ENCODE measurements at places on chromosomes 1 and 21. TPM values are rescaled to one million over a fixed set of nuclear protein-coding genes. Genes with fewer than 3 reads are reported as not detected.

DNA sequence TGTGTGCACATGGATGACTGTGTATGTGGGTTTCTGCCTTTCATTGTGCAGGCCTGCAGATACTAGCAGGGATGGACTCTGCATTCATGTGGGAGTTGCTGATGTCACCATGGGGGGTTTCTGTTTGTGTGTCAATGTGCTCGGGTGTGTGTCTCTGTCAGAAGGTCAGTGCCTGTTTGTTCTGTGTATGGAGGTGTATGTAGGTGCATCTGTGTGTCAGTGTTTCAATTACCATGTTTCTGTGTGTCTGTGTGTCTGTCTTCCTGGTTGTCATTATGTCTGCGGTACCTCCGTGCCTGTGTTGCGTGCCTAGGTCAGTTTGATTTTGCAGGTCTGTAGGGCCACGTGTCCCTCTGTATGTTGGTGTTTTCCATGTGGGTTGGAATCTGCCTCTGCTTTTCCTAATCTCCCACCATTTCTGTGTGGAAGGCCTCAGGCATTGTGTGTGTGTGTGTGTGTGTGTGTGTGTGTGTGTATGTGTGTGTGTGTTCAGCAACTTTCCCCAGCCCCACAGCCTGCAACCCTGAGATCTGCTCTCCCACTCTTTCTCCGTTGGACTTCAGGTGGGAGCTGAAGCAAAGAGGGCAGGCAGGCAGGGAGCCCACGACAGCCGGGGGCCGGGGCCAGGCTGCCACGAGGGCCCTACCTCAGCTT, 36.7 kb upstream of the WASF2 start:
- H3K4me1 ChIP-seq = peaks cover 69% of the 10 kb centered on the region
- no peaks in the 10 kb centered on the region for H3K36me3 ChIP-seq
- peak overlapping the region; percentile 71 for H3K4me3 ChIP-seq
- H3K27me3 ChIP-seq = no peaks in the 10 kb centered on the region
- DNase-seq = peak; percentile 34
- H3K27ac ChIP-seq = peak overlapping the region; percentile 94

DNA sequence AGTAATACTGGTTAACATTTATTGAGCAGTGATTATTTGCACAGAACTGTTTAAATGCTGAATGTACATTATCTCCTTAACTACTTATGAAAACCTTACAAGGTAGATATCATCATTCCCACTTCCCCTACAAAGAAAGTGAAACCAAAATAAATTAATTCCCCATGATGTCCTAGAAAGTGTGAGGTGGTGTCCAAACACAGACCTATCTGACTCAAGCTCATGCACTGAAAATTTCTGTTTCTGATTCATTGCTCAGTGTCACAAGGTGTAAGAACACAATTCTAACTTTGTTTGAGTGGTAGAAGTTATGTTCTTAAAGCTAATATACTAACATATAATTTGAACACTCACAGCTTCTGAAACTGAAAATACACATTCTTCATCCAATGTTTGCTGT, 178.7 kb downstream of the MRPL39 start:
- no peaks in the 10 kb centered on the region for H3K27me3 ChIP-seq
- no peak overlapping the region for H3K27ac ChIP-seq
- H3K4me1 ChIP-seq = no peaks in the 10 kb centered on the region
- no peak for DNase-seq
- H3K36me3 ChIP-seq = no peaks in the 10 kb centered on the region

The GUCA2B gene
- total RNA-seq = not detected

The DMRTA2 gene
- not detected for total RNA-seq

- H3K36me3 ChIP-seq = no peaks in the 10 kb centered on the region
- DNase-seq = no peak
- H3K4me1 ChIP-seq = no peaks in the 10 kb centered on the region
- H3K27ac ChIP-seq = no peak overlapping the region
Measured at GRCh38 chr21:32003411-32003810, 130.6 kb downstream of the HUNK start.

The KRTAP7-1 gene
- not detected for total RNA-seq

DNA sequence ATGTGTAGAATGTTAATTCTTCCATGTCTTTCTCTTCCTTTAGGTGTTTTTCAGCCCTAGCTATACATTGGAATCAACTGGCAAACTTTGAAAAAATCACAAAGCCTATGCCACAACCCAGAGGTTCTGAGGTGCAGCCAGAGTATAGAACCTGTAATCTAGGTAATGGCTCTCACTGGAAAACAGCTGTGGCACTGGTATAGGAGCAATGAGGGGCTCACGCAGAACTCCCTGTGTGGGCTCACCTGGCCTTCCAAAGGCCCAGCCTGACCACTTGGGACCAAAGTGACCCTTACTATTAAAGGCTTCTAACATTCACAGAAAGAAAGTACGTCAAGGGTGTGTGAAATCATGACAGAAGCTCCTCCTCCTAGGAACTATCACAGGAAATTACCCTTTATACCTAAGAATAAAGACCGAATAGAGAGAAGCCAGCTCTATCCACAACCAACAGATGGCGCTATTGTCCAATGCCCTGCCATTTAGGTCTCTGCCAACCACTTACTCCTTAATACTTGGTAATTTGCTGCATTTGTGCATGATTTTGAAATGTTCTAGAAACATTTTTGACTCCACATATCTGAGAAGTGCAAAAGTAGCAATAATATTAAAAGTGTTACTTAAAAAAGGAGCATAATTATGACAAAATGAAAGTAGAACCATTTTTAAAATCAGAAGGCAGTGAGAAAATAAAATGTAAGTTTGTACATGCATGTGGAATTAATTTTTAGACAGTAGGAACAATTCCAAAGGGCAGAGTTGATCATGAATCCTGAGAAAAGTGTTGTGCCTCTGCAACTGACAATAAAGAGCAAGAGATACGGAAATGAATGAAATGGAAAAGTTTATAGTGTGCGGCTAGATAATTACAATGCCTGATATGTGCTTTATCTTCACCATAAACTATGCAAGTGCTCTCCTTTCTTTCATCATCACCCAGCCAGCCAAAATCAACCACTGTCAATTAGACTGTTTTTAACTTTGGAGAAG, 93.1 kb upstream of the HAO2 start:
- H3K4me1 ChIP-seq = no peaks in the 10 kb centered on the region
- H3K36me3 ChIP-seq = no peaks in the 10 kb centered on the region
- no peak overlapping the region for H3K4me3 ChIP-seq
- H3K27me3 ChIP-seq = no peaks in the 10 kb centered on the region

The PERM1 gene
- 80.3 TPM for total RNA-seq

The SHISAL2A gene
- 0.19 TPM for total RNA-seq

- H3K27ac ChIP-seq = no peak overlapping the region
- DNase-seq = no peak
- H3K27me3 ChIP-seq = no peaks in the 10 kb centered on the region
- H3K4me1 ChIP-seq = no peaks in the 10 kb centered on the region
- H3K4me3 ChIP-seq = no peak overlapping the region
- H3K36me3 ChIP-seq = no peaks in the 10 kb centered on the region
Measured at GRCh38 chr1:211485480-211485857, 6.5 kb downstream of the RD3 start.

The SPRR5 gene
- not detected for total RNA-seq

DNA sequence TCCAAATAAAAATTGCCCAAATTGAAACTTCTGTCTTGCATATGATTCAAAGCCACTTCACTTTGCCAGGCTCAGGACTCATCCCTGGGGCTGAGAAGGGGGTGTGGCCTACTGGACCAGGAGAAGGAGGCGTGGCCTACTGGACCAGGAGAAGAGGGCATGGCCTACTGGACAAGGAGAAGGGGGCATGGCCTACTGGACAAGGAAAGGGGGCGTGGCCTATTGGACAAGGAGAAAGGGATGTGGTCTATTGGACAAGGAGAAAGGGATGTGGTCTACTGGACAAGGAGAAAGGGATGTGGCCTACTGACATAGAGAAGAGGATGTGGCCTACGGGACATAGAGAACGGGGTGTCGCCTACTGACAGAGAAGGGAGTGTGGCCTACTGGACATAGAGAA, 405.3 kb downstream of the RRAGC start:
- H3K36me3 ChIP-seq = no peaks in the 10 kb centered on the region
- H3K27me3 ChIP-seq = peaks cover 5% of the 10 kb centered on the region
- no peak overlapping the region for H3K27ac ChIP-seq
- no peak overlapping the region for H3K4me3 ChIP-seq
- DNase-seq = no peak

GRCh38 chr1:154989195-154989860, 4.1 kb upstream of the LENEP start:
- DNase-seq = no peak
- no peaks in the 10 kb centered on the region for H3K27me3 ChIP-seq
- H3K4me1 ChIP-seq = peaks cover 6% of the 10 kb centered on the region
- no peaks in the 10 kb centered on the region for H3K36me3 ChIP-seq

Data from psoas muscle (tissue), 8 donors.